ENCODE measurements at places on chromosomes 6 and 20. TPM values are rescaled to one million over a fixed set of nuclear protein-coding genes. Genes with fewer than 3 reads are reported as not detected.

DNA sequence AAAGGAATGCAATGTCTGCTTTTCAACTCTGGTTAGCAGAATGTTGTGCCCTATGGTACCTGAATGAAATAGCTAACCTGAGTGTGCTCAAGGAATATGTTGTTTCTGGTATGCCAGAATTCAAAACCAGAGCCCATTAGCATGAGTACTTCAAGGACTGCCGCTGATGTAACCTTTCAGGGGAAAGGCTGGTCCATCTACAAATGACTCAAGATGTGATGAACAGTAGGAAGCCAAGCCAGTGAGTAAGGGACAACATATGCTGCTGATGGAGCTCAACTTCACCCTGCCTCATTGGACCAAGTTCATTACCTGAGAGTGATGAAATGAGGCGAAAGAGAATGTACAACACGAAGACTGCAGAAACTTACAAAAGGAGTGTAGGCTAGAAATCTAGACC, 95.7 kb upstream of the BMP2 start:
- no peak overlapping the region for H3K27ac ChIP-seq
- no peaks in the 10 kb centered on the region for H3K36me3 ChIP-seq
- H3K4me1 ChIP-seq, result no peaks in the 10 kb centered on the region
- DNase-seq, result no peak
- H3K27me3 ChIP-seq, result peaks cover 3% of the 10 kb centered on the region

DNA sequence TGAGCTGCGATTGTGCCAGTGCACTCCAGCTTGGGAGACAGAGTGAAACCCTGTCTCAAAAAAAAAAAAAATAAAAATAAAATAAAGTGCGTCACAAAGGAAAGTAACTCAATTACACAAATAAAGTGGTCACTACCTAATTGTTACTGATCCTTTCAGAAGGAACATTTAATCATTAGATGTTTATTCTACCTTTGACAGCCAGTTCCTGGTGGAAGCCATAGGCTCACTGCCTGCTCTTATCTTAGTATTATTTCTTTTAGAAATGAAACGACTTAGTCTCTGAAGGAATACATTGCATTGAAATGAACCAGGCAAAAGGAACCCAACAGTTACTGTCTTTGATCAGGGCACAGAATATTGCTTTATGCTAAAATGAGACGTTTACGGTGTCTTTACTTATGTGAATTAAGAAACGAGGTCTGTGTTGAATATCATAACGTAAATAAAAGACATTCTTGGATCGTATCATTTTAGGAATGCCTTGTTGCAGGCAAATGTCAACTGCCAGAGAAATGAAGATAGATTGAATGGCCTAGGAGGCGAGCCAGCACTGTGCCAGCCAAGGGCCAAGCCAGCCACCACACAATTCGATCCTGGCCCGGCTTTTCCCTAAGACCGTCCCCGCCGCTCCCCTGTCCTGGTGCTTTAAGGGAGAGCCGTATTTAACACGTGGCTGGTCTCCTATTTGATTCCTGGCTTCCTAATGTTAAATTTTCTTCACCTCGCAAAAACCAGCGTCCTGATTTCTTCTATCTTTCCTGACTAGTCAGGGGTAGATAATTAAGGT, 136.7 kb upstream of the GMDS start:
- H3K27me3 ChIP-seq, result no peaks in the 10 kb centered on the region
- no peak overlapping the region for H3K27ac ChIP-seq
- no peaks in the 10 kb centered on the region for H3K4me1 ChIP-seq
- no peak for DNase-seq
- H3K36me3 ChIP-seq, result no peaks in the 10 kb centered on the region

Gene SLC26A8
- total RNA-seq, result 0.33 TPM

DNA sequence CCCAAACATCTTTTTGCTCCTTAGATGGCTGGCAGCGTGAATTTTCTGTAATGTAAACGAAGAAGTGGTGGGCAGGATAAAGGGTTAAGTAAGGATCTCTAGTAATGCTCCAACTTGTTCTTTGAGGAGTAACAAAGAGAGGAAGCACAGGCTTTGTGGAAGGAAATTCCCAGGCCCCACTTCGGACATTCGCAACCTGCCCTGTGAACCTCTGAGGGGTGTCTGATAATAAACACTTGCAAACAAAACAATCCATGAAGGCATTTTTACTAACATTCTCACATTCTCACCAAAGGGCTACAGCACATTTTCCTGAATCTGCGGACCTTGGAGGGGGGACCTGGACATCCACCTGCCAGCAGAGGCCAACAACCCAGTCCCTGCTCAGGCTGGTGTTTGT, 25.8 kb upstream of the ADGRF5 start:
- H3K4me1 ChIP-seq, result peaks cover 11% of the 10 kb centered on the region
- H3K36me3 ChIP-seq, result no peaks in the 10 kb centered on the region
- DNase-seq, result no peak
- peaks cover 2% of the 10 kb centered on the region for H3K27me3 ChIP-seq
- no peak overlapping the region for H3K4me3 ChIP-seq

DNA sequence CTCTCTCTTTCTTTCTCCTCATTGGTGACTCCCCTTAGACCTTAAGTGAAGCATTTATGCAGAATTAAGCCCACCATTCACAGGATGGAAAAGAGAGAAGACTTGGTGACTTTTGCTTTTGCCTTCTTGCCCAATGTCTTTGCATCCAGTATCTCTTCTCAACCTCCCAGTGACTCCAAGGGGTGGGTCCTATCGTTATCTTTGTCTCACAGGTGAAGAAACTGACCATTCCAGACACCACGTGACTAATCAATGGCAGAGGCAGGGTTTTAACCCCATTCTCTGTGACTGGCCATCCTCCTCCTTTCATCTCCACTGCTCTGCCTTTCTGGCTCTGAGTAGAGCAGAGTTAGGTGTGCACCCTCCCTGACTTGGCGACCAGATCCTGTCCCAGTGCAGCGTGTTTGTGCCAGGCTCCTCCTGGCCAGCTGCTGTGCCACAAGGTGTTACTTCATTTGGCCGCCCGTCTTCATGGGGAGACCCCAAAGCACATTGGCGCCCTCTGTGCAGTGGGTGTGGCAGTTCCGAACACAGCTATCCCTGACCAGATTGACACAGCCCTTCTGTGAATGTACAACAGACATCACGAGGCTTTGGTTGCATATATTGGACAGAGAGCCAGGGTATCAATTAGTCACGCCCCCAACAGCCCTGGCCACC, 501.3 kb downstream of the CD83 start:
- no peak for DNase-seq
- no peak overlapping the region for H3K4me3 ChIP-seq
- no peak overlapping the region for H3K27ac ChIP-seq
- no peaks in the 10 kb centered on the region for H3K27me3 ChIP-seq

DNA sequence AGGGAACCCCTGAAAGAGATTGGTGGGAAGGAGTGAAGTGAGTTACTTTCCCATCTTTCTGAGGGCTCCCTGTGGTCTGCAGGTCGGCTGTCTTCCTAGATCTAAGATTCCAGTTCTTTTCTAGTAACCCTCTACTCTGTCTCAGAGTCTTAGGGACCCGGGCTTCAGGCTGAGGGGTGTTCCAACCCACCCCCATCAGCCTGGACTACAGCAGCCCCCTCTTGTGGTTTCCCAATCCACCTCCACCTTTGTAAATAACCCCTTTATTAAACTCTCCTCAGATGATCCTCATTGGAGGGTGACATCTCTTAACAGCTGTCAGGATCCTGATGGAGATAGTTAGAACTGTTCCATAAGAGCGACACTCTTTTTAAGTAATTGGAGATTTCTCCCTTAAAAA, 300.4 kb downstream of the LRFN2 start:
- H3K27me3 ChIP-seq, result peaks cover 38% of the 10 kb centered on the region
- no peak for DNase-seq
- H3K4me3 ChIP-seq, result no peak overlapping the region
- no peak overlapping the region for H3K27ac ChIP-seq

Gene C4B
- total RNA-seq, result 5.3 TPM

Gene SLC52A3
- not detected for total RNA-seq

- H3K27ac ChIP-seq, result no peak overlapping the region
- H3K27me3 ChIP-seq, result no peaks in the 10 kb centered on the region
- DNase-seq, result no peak
- H3K36me3 ChIP-seq, result no peaks in the 10 kb centered on the region
- H3K4me3 ChIP-seq, result no peak overlapping the region
- no peaks in the 10 kb centered on the region for H3K4me1 ChIP-seq
Measured at GRCh38 chr20:49787371-49788357, 25.0 kb upstream of the SLC9A8 start.

DNA sequence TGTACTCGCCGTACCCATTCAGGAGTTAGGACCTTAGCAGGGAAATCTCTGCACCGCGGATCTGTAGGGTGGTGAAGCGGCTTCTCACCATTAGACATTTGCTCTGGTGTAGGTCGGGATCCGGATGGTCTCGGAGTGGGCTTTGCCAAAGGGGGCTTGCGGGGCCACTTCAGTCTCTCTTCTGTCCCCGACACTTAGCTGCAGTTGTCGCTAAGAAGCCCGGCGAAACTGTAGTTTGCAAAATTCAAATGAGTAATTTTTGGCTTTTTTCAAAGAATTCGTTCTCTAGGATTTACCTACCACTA, 433 bp downstream of the QRSL1 start:
- H3K27ac ChIP-seq, result peak overlapping the region; percentile 97
- H3K36me3 ChIP-seq, result peaks cover 1% of the 10 kb centered on the region
- H3K4me3 ChIP-seq, result peak overlapping the region; percentile 97
- H3K4me1 ChIP-seq, result peaks cover 23% of the 10 kb centered on the region
- H3K27me3 ChIP-seq, result no peaks in the 10 kb centered on the region

DNA sequence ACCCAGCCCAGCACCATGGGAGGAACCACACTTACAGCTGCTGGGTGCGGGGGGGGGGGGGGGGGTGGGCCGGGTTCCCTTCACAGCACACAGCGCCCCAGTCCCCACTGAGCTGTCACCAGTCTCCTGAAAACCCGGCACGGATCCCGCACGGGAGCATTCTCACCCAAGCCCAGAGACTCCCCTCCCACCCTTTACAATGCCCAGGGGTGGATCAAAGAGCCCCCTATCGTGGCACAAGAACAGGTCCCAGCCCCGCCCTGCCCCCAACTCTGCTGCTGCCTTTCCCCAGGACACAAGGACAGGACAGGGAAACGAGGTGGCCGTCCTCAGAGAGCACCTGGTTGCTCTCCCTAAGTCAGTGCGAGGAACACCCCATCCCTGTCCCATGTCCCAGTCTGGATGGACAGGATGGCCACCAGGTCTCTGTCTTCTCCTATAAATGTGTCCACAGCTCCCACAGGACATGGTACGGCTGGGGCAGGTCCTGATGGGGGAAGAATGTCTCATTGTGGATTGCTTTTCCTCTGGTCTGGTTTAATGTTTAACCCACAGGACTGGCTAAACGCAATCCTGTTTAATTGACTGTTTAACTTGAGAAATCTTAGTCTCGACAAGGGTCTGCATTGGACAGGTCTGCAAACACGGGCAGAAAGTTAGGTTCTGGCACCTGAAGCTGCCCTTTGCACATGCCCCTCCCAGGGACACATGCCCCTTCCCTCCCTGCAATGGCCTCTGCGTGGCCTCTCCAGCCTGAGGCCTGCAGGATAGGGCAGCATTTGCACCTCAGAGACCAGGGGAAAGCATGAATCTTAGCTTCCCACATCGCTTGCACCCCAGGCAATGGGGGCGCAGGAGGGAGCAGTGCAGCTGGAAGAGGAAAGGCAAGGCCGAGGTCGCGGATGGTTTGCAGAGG, 45.3 kb downstream of the DACT2 start:
- H3K27ac ChIP-seq, result peak overlapping the region; percentile 65
- peaks cover 31% of the 10 kb centered on the region for H3K4me1 ChIP-seq
- DNase-seq, result no peak

DNA sequence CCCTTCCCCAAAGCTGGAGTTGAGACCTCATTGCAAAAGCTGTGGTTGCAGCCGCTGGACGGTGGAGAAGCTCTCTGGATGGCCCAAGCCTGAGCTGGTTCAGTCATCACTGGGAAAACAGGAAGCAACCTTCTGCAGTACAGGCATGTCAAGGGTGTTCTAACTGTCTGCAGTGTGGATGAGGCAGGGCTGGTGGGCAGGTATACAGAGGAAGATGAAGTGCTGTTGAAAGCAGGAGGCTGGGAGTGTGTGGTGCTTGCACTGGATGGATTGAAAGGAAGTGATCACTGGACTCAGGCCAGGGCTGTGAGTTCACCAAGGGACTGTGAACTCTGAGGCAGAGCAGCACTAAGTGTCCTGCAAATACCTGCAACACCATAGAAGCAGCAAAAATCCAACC, 89.0 kb upstream of the NOX3 start:
- H3K36me3 ChIP-seq, result peaks cover 5% of the 10 kb centered on the region
- H3K4me3 ChIP-seq, result no peak overlapping the region
- no peak for DNase-seq
- no peaks in the 10 kb centered on the region for H3K27me3 ChIP-seq

Gene STAU1
- 102 TPM for total RNA-seq

- no peak for DNase-seq
- peaks cover 63% of the 10 kb centered on the region for H3K27me3 ChIP-seq
- no peaks in the 10 kb centered on the region for H3K36me3 ChIP-seq
- H3K4me1 ChIP-seq, result peaks cover 7% of the 10 kb centered on the region
- no peak overlapping the region for H3K27ac ChIP-seq
Measured at GRCh38 chr20:23032056-23032749, 2.9 kb upstream of the SSTR4 start.

DNA sequence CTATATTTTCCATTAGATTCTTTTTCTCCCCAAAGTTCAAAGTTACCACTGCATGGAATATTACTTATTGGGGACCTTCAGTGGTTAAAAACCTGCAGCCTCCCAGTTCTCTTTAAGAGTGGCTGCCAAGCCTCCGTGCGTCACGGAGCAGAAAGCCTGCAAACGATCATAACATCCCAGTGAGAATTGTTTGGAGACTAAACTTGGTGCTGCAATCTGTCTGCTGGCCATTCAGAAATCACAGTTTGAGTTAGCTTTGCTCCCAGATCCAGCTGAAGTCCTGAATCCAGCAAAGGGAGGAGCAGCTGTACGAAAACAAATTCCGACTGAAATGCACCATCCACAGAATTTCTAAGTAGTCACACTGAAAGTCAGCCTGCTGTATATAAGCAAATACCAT, 213.5 kb upstream of the PDE10A start:
- no peaks in the 10 kb centered on the region for H3K36me3 ChIP-seq
- H3K4me1 ChIP-seq, result peaks cover 22% of the 10 kb centered on the region

DNA sequence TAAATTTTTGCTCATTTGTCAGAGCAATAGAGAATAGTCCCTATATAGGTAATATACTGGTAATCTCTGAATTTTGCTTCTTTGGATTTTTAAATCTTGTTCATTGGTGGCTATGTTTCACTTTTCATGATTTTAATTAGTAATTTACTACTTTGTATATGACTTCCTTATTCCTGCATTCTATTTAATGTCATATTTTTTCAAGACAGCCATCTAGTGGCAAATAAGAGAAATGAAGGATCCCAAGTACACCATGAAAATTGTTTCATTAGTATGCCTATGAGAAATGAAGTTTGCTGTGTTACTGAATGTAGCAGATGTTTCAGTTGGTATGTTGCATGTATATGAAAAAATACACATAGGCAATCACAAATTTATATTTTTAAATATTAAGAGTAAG, 82.4 kb downstream of the ZNF292 start:
- H3K4me1 ChIP-seq, result no peaks in the 10 kb centered on the region
- no peak for DNase-seq
- H3K27ac ChIP-seq, result no peak overlapping the region
- no peaks in the 10 kb centered on the region for H3K27me3 ChIP-seq
- peaks cover 22% of the 10 kb centered on the region for H3K36me3 ChIP-seq
- H3K4me3 ChIP-seq, result no peak overlapping the region

Gene BMP7
- 14.5 TPM for total RNA-seq

All from neural crest cell (in vitro differentiated cells).